ENCODE measurements at places on chromosomes 1 and 21.

DNA sequence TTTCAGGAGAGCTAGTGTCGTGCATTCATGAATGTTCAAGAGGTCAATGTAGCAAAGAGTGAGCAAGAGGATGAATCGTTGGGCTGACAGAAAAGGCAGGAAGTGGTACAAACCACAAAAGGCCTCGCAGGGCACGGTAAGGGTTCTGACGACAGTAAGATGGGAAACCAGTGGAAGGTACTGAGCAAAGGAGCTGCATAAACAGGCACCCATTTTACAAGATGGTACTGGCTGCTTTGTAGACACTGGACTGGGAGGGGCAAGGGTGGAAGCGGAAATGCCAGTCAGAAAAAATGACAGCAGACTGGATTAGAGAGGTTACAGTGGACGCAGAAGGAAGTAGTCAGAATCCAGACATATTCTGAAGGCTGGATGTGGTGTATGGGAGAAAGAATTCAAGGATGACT is 123.5 kb downstream of the PTPN14 start:
- no peak for DNase-seq

DNA sequence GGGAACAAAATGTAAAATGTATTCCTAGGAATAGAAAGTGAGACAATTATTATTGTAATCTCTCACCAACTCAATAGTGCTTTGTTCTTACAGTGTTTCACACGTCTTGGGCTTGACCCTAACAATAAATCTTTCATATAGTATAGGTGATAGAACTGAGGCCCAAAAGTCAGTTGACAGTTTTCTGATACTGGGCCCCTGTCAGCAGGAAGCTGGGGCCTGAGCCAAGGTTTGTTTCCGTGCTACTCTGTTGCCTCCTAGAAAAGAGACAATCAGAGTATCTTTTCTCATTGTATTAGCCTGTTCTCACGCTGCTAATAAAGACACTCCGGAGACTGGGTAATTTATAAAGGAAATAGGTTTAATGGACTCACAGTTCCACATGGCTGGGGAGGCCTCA is 5.0 kb downstream of the RRP1B start:
- DNase-seq, result no peak

DNA sequence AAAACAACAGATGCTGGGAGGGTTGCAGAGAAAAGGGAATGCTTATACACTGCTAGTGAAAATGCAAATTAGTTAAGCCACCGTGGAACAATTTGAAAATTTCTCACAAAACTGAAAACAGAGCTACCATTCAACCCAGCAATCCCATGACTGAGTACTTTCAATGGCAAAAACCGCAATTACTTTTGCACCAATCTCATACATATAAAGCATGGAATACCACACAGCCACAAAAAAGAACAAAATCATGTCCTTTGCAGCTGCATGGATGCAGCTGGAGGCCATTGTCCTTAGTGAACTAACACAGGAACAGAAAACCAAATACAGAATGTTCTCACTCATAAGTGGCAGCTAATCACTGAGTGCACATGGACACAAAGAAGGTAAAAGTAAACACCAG is 6.3 kb upstream of the OR2T8 start:
- DNase-seq, result no peak

- DNase-seq, result no peak
Observed at GRCh38 chr1:29835406-29835805, 599.1 kb downstream of the PTPRU start.

DNA sequence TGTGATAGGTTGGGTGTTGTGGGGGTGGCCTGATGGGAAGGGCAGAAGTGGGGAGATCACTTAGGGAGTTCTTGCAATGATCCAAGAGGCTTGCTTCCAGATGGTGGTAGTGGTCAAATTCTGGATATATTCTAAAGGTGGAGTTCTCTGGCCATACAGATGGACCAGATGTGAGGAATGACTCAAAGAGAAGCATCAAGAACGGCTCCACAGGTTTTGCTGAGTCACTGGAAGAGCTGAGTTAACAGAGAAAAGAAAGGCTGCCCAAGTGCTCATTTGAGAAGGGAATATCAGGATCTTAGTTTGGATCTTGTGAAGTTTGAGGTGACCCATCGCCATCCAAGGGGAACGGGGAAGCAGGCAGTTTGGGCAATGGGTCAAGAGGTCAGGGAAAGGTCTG is 192.9 kb upstream of the GALNT2 start:
- no peak for DNase-seq
